ENCODE measurements at places on chromosomes 2 and 18.

DNA sequence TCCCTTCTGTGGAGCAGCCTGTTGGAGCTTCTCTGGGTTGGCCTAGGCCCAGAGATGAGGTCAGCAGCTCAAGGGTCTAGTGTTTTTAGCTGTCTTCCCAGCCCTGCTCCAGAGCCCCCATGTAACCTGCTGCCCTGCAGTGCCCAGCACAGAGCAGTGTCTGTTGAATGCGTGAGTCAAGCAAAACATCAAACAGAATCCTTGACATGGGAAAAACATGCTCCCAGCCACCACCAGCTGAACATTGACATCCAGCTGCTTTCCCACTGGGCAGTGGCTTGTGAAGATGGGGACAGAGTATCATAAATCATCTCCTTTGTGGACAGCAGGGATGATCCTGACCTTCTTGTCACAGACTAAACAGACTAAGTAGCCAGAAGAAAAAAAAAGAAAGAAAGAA, 22.6 kb downstream of the IMPA2 start:
- DNase-seq: no peak

- DNase-seq: no peak
Measured at GRCh38 chr2:164498836-164499235, 122.4 kb downstream of the GRB14 start.

DNA sequence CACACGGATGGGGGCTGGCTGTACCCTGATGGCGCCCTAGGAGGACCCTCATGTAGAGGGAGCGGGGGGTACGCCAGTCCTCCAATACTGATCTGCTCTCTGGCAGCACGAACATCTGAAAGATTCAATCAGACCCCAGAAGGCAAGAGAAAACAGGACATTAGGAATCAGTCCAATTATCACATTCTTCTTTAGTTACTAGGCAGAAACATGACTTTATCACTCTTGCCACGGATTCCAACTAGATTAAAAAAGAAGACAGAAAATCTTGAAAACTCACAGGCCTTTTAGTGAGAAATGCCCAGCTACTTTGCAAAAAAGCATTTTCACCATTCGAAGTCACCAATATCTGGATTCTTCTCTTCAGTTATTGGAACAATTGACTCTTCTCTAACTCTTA, 68.4 kb downstream of the ID2 start:
- DNase-seq: no peak

DNA sequence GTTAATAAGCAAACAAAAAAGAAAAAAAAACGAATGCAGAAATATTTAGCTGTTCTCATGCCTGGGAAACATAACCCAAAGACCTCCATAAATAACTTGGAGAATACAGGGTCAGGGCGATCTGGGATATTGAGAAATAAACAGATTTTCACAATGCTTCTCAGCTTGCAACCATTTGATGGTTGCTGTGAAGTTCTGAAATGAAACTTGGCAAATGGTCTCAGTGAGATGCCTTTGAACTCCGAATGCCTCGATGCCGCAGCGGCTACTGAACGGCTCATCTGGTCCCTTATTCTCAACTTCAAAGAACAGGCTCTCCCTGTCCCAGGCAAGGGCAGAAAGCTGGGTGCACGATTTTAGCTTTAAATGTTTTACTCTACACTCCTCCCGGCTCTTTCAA, 78.1 kb downstream of the ZNF516 start:
- no peak for DNase-seq

- no peak for DNase-seq
Measured at GRCh38 chr2:20972110-20972509, 71.8 kb downstream of the APOB start.

DNA sequence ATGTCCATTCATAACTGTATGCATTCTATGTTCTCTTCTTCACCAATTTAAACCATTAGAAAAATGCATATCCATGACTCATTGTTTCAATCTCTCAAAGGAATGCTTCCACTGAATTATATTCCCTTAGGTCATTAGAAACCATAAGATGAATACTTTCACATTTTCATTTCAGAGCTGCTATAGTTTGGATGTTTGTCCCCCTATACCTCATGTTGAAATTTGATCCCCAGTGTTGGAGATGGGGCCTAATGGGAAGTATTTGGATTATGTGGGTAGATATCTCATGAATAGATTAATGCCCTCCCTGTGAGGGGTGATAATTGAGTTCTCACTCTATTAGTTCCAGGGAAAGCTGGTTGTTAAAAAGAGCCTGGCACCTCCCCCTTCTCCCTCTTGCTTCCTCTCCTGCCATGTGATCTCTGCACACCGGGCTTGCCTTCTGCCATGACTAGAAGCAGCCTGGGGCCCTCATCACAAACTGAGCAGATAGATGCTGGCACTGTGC, 35.7 kb downstream of the THUMPD2 start:
- DNase-seq: no peak

DNA sequence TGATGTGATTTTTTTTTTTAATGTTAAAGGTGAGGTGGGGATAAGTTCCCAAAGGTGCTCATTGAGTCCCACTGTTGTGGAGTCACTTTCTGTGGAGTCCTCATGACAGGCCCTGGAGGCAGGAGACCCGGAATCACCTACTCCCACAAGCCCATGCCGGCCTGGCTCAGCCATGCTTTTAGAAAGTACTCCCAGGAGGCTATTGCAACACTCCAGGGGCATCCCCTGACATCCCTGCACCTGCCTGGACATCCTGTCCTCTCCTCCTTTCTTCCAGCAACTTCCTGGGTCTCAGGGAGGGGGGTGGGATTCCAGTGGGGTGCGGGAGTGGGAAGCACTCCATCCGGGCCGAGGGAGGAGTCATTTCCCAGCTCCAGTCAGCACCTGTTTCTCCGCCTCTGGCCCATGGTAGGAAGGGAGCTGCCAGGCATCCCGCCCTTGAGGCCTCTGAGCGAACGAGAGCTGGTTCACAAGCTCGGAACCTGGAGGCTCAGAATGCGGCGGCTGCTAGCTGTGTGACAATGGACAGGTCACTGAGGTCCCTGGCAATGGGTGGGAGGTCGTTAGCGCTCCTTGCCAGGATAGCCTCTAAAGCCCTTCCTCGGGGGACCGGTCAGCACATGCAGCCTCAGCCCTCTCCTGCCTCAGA, 163.9 kb upstream of the ID2 start:
- no peak for DNase-seq

GRCh38 chr2:102238039-102238756, 51.4 kb downstream of the IL1RL2 start:
- DNase-seq: peak; percentile 45

DNA sequence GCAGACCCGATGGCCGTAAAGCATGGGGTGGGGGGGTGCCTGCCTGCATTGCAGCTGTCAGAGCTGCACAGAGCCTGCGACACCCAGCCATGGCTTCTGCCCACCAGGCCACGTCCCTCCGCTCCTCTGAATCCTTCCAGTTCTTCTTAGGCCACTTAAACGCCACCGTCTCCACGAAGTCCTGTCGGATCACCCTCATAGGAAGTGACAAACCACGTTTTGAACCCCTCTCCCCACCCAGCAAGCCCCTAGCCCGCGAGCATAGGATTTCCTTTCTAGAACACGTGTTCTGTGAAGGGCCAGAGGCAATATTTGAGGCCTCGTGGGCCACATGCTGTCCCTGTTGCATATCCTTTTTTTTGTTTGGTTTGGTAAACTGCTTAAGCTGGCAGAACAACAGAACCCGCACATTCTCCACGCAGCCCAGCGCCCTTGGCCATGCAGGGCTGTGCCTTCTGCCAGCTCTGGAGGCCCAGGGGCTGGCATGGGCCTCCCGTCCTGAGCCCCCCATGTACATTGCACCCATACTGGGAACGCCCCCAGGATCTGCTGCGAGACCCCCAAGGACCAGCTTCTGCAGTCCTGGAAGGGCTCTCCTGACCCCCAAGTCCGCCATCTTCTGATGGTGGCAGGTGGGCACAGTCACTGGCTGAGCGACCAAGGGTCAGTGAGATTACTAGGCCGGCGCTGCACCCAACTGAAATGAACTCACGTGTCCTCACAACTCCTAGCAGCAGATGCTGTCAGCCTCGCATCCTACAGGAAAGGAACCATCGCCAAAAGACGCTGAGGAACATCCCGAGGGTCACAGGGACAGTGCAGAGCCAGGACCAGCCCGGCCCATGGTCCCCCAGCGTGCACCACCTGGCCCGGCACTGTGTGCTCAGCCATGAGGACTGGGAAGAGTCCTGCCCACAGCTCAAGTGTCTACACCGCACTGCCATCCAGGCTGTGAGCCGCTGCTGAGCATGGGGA, 35.1 kb downstream of the ADI1 start:
- no peak for DNase-seq

GRCh38 chr18:59352250-59352855, 6.7 kb downstream of the LMAN1 start:
- DNase-seq: no peak

DNA sequence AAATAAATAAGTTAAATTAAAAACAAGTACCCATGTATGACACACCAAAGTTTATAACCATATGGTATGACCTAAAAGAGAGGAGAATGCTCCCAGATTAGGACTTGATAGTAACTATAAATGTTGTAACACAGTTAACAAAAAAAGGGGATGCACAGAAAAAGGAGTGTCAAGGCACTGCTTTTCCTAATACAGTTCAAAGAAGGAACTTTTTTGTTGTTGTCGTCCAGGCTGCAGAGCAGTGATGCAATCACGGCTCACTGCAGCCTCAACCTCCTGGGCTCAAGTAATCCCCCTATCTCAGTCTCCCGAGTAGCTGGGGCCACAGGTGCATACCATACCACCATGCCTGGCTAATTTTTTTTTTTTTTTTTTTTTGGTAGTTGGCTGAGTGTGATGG, 2.7 kb downstream of the NARS1 start:
- DNase-seq: no peak

GRCh38 chr2:205245652-205246051, 436.6 kb upstream of the NRP2 start:
- DNase-seq: peak; percentile 30

DNA sequence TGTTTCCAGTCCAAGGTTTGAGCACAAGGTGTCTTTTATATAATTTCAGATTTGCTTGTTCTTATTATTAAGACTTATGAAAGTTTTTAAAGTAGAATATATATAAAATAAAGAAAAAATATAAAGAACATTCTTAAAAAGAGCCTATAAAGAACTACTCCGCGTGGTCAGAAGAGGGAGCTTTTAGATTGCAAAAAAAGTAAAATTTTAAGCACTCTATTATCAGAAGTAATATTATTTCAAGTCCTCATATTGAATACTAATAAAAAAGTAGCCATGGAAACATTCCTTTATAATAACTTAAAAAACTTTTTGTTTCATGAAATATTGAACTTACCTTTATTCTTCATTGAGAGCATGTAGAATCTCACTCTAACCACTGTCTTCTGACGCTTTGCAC, 51.4 kb downstream of the LINC00305 start:
- DNase-seq: no peak

- DNase-seq: peak; percentile 35
Measured at GRCh38 chr2:81266106-81266505, 961.6 kb upstream of the LRRTM1 start.

- DNase-seq: peak; percentile 60
Measured at GRCh38 chr2:202635428-202636212, 851 bp downstream of the FAM117B start.

GRCh38 chr2:240197462-240198139, 57.1 kb upstream of the OTOS start:
- no peak for DNase-seq

- no peak for DNase-seq
Measured at GRCh38 chr2:21303876-21304275, 180.1 kb downstream of the TDRD15 start.

GRCh38 chr2:138423745-138424144, 77.8 kb upstream of the SPOPL start:
- no peak for DNase-seq

GRCh38 chr2:50491541-50492476, 540.1 kb downstream of the NRXN1 start:
- peak; percentile 66 for DNase-seq

DNA sequence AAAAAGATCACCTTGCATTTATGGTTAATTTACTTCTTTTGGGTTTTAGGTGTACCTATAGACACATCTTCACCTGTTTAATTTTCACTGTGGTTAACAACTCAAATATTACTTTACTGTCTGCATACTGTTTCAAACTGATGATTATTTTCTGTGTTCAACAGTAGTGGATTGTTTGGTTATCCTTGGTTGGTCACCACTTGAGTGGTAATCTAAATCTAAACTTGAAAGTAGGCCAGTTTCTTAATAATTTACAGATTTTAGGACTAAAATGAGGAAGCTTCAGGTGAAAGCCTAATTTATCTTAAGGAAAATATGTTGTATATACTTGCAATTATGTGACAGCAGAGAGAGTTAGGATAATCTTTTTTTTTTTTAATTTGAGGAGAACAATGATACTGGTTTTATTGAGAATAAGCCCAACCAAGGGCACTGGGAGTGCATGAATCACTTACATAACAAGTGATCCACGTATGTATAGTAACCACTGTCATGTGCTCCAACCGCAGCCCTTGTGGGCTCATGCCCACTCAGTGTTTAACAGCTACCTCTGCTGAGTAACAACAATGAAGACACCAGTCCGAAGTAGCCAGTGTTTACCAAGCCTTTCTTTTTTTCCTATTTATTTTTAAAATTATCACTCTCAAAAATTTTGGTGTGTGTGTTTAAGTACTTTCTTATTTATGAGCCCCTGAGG, 31.0 kb upstream of the WDSUB1 start:
- no peak for DNase-seq

DNA sequence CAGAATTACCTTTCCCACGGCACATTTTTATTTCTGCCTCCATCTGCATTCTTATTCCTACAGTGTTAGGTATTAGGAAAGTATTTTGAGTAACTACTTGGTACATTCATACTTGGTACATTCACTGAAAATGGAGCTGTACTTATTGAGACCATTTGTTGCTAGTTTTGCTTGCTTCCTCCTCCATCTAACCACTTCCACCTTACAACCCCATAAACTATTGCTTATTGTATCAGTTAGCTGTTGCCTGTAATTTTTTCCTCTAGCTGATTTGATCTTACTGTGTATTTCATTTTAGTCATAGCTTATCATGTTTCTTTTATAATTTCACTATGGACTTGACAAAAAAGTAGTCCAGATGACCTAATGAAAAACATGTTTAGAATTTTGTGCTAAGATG, 50.7 kb downstream of the AFTPH start:
- no peak for DNase-seq

DNA sequence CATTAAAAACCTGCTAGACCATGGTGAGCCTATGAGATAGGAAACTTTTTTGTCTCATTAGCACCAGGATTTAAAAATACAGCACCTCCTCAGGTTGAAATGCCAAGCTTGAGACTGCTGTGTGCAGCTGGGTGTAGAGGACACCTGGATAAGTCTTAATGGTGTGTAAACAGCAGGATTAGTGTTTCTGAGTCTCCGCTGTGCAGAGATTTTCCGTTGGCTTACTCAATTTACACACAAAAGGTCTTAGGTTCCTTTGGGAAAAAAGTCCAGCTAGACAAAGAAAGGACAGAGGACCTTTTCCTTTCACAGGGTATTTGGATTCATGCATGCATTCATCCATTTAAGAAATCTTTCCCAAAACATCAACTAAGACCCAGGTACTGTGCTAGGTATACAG, 168.1 kb downstream of the NRXN1 start:
- DNase-seq: no peak

DNA sequence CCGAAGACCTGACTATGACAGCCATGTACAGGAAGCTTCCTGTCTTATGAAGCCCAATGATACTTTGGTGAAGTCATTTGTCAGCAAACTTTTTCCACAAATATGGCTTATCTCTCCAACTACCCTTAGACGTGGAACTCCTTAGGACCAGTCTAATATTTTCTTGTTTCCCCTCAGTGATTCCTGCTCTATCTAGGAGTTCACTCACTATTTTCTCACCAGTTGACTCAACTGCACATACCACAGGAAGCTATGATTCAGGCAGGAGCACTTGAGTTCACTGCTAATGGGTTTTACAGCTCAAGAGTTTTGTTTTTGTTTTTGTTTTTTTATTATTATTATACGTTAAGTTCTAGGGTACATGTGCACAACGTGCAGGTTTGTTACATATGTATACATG, 109.3 kb downstream of the ANTXR1 start:
- DNase-seq: peak; percentile 57

Measured in A172 (cell line).